Hindlimb muscle (tissue), 1 donor: ENCODE measurements at places on chromosomes 2 and 18.

- DNase-seq, result no peak
These were observed 27.3 kb downstream of the SPTBN1 start for GRCh38 chr2:54483426-54483825.

- no peak for DNase-seq
These were observed 137.1 kb downstream of the ZEB2 start for GRCh38 chr2:144382849-144383248.

DNA sequence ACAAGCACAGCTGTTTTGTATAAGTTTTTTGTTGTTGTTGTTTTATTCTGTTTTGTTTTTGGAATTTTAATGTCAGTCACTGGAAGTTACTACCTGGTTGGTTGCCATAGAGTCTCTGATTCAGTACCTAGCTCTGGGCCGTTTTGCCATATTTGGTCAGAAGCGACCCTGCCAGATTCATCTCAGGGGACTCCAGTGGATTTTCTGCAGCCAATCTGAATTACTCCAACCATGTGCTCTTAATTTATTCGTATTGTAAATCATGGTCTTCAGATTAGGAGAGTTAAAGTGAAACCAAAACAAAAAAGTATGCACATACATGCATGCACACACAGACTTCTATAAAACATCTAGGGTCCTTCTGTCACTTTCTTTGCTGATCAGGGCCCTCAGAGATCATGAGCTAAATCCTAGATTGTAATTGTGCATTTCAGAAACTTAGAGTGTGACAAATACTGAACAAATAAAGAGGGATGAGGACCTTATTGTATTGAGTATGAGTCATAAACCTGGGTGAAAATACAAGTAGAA, 317.4 kb upstream of the UBE2E3 start:
- DNase-seq, result peak; percentile 29

DNA sequence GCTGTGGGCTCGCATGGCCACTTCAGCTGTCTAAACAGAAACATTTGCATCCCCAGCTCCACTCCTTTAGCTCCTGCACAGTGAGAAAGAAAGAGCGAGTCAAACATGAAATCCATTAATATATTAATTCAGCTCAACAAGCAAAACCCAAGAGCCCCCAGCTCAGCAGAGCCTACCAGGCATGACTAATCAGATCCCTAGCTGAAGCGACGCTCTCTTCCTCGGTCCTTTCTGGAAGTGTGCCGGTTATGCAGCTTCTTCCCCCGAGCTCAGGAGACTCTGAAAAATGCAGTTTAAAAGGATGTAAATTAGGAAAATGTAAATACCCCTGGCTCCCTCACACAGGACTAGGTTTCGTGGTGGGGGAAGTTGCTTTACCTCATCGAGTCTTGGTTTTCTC, 221.5 kb downstream of the ANKRD30B start:
- DNase-seq, result no peak

DNA sequence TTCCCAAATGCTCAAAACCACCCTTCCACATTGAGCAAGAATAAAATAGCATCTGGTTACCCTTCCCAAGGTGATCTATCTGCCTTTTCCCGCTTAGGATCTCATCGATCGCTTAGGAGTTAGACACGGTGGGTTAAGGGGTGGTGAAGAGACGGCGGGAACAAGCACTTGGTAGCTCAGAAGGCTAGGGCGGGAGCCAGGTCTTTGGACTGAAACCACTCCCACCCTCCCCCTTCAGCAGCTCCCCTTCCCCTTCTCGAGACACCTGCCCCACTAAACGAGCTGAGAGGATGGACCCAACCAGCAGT, 513 bp downstream of the THOC1 start:
- no peak for DNase-seq

DNA sequence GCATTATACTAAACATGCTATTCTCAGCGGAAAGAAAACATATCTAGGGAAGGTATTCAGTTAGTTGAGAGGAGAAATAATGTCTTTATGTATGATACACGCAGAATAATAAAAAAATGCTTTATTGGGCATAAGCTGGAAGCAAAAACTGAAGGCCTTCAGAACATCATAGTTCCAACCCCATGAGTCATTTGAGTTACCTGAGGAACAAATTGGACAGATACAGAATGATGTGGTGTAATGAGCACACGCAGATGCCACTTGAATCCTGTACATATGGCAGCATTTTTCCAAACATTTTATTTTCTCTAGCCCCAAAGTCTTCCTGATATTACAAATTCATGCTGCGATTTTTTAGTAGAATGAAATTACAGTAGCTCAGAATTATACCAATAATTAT, 23.2 kb upstream of the TRIB2 start:
- DNase-seq, result no peak

DNA sequence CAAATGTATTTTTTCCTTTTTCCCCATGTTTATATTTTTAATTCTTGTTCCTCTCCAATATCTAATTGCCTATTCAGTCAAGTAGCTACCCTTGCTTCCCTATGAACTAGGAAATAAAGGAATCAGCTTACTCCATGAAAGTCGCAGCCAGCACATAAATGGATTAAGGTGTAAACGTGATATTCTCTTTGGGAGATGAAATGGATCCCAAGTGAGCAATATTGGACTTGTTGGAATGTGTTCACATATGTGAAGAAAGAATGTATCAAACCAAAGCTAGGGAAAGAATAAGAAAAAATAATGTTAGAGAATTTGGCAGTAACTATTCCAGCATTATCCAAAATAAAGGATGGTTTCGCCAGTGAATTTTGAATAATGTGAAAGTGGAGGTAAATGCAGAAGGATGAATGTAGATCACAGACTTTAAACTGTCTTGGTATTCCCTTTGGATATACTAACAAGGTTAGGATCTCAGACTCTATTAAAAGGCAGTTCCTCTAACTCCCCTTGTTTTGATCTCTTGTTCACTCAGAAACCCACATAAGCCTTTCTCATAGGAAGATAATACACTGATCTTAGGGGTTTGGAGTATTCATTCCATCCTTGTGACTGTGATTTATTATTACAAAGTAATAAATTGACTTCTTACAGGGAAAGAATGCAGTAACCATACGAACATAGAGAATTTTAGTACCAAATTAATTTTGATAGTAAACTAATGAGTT, 208.1 kb downstream of the BABAM2 start:
- DNase-seq, result no peak

DNA sequence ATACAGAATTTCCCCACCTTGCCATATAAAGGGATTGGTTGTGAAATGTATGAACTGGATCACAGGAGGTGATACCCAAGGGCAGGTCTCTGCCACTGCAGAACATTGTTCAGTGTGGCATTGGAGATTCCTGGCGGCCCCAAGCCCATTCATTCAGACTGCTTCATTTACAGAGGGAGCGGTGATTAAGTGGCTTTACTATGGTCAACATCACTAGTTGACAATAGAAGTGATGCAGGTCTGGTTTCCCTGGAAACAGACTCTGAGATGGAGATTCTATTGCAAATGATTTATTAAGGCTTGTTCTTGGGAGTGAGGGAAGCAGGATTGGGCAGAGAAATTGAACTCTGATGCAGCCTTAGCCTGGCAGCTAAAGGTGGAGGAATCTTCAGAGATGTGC, 62.4 kb downstream of the ZDBF2 start:
- no peak for DNase-seq

DNA sequence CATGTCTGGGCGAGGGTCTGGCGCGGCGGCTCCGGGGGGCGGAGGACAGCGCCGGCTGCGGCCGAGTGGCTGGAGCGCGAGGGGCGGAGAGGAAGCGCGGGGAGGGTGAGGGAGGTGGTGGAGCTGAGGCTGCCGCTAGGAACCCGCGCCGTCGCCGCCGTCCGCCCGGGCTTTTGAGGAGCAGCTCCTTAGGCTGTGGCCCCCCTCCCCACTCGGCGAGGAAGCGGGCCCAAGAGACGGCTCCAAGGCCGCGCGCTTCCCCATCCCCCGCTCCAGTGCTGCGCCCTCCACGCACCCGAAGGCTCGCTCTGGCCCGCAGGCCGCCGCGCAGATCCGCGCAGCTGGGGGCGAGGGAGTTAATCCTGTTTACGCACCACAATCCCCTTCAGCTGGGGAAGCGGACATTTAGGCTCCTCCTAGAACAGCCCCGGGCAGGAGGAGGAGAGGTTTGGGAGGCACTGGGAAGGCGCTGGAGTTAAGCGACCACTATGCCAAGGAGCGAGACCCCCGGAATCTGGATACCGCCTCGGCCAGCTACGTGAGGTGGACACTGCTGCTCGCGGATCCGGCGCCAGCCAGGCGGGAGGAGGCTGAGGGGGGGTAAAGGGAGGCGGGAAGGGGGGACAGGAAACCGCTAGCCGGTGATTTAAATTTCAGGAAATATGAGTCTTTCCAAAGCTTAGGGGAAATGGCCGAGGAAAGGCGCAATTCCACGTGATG, at the start of gene CNRIP1:
TSS of gene CNRIP1 (minus strand) at position 552 of the 720 bp plus-strand sequence. CDS start at position 3, 549 bp downstream.
- DNase-seq, result peak; percentile 88

DNA sequence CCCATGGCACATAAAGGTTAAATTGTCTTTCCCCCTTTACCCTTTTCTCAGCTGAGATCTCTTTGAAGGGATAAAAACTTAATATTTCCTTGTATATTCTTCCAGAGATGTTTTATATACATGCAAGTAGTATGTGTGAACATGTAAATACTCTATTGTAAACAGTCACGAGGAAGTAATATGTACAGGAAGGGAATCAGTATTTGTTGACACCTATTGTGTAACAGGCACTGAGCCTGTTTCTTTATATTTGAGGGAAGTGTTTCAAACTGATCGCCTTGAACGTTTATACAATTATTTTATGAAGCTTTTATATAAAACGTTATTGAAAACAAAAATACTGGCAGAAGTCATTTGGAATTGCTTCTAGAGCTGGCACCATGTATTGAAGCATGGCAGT, 13.2 kb downstream of the RALBP1 start:
- no peak for DNase-seq

GRCh38 chr18:6482198-6482977, 67.7 kb upstream of the L3MBTL4 start:
- peak; percentile 62 for DNase-seq
